NCI-H524 (cell line): ENCODE measurements at places on chromosomes 7 and 10.
A peak's percentile ranks its signal among the peaks of the same experiment; 100 is the strongest.

GRCh38 chr7:2198206-2198605 is 34.5 kb downstream of the MAD1L1 start:
- DNase-seq, result peak; percentile 1

GRCh38 chr10:44756216-44756615 is 154.9 kb upstream of the TMEM72 start:
- no peak for DNase-seq

GRCh38 chr7:42575171-42575570 is 336.7 kb downstream of the C7orf25 start:
- DNase-seq, result no peak

GRCh38 chr10:22733992-22734391 is 19.6 kb upstream of the PIP4K2A start:
- DNase-seq, result no peak

DNA sequence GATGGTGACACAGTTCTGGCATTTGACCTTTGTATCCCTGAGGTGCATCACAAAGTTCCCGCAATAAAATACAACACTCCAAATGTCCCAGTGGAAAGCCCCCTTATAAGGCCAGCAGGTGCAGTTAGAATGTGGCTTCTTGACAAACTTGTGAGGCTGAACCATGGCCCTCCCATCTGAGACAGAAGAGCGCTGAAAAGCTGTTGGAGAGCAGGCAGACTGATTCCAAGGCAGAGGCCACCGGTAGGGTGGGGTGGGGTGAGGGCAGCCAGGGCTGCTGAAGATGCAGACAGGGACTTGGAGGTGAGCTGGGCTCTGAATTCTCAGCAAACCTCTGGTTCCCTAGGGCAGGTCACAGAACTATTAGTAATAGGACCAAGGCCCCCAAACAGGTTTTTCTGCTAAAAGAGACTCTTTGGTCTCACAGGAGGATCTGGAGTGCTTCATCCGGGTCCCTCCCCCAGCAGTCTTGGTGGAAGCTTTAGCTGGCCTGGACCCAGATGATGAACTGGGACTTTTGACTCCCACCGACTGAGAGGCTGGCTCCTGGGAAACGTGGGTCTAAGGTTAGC is 15.6 kb upstream of the CHST3 start:
- DNase-seq, result no peak

GRCh38 chr10:63819753-63820329 is 298.6 kb downstream of the REEP3 start:
- no peak for DNase-seq

DNA sequence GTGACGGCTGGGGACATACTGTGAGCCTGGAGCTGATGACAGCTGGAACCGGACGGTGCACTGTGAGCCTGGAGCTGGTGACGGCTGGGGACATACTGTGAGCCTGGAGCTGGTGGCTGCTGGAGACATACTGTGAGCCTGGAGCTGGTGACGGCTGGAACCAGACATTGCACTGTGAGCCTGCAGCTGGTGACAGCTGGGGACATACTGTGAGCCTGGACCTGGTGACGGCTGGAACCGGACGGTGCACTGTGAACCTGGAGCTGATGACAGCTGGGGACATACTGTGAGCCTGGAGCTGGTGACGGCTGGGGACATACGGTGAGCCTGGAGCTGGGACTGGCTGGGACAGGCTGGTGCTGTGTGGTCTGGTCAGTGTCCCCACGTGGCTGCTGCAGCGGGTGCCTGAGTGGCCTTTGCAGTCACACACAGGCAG is 47.9 kb downstream of the PTPRN2 start:
- no peak for DNase-seq

DNA sequence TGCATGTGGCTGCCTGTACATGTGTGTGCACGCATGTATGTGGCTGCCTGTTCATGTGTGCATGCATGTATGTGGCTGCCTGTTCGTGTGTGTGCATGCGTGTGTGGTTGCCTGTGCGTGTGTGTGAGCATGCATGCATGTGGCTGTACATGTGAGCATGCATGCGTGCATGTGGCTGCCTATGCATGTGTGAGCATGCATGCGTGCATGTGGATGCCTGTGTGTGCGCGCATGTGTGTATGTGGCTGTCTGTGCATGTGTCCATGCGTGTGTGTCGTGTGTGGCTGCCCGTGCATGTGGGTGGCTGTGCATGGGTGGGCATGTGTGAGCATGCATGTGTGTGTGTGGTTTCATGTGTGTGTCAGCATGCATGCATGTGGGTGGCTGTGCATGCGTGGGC is 218.3 kb downstream of the ELFN1 start:
- DNase-seq, result no peak

DNA sequence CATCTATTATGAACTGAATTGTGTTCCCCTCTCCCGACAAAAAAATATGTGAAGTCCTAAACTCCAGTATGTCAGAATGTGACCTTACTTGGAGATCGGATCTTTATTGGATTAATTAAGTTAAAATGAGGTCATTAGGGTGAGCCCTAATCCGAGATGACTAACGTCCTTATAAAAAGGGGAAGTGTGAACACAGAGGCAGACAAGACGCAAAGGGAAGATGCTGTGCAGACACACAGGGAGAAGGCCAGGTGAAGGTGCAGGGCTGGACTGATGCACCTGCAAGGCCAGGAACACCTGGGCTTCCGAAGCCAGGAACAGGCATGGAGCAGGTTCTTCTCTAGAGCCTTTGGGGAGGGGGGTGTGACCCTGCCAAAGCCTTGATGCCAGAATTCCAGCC is 187.8 kb downstream of the PARD3 start:
- no peak for DNase-seq
